ENCODE measurements at places on chromosomes 1 and 21.

- no peak for DNase-seq
These were observed 348.7 kb downstream of the NPHP4 start for GRCh38 chr1:5643360-5644107.

- no peak for DNase-seq
These were observed 28.1 kb downstream of the TMEM50B start for GRCh38 chr21:33451634-33452071.

- no peak for DNase-seq
These were observed 94.4 kb downstream of the PATJ start for GRCh38 chr1:61836649-61837048.

DNA sequence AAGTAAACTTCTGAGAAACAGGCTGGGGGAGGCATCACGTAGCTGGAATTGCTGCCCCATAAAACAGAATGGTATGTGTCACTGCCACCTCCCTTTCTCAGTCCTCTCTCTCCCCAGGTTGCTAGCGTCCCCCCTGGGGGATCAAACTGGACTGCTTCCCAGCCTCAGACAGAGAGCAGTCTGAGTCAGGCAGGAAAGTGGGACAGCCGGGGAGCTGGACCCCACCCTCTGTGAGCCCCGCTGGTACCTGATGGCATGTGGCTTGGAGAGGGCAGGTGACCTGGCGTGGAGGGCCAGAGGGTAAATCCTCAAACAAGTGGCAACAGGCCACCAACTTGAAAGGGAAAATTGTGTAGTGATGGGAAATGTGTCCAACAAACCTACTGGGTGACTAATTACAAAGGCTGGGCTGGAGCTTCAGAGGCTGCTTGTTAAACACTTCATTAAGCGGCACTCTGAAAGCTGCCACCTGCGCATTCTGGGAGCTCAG is 1.0 kb upstream of the SFN start:
- no peak for DNase-seq

GRCh38 chr1:219414250-219414649 is 198.7 kb downstream of the ZC3H11B start:
- no peak for DNase-seq

- no peak for DNase-seq
These were observed 51.9 kb downstream of the MORN1 start for GRCh38 chr1:2339206-2340085.

GRCh38 chr1:216045400-216045799 is 377.8 kb downstream of the USH2A start:
- no peak for DNase-seq

DNA sequence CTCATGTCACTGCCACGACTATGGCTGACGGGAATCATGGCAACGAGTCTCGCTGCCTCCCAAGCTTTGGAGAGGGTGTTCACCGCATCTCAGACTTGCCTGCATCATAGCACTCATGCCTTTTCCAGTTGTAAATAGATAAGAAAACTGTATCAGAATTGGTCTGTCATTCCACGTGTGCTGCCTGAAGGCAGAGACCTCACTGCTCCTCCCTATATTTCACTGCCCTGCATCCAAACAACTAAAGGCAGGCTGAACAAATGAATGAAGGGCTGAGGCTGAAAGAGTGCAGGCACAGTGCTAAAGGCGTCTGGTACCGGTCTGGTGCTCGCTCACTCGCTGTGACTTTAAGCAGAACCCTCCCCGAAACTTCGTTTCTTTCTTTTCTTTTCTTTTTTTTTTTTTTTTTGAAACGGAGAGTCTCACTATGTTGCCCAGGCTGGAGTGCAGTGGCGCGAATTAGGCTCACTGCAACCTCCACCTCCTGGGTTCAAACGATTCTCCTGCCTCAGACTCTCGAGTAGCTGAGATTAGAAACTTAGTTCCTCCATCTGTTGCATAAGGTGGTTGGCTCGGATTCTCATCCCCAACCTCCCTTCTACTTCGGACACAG is 542 bp downstream of the EIF2B3 start:
- no peak for DNase-seq

DNA sequence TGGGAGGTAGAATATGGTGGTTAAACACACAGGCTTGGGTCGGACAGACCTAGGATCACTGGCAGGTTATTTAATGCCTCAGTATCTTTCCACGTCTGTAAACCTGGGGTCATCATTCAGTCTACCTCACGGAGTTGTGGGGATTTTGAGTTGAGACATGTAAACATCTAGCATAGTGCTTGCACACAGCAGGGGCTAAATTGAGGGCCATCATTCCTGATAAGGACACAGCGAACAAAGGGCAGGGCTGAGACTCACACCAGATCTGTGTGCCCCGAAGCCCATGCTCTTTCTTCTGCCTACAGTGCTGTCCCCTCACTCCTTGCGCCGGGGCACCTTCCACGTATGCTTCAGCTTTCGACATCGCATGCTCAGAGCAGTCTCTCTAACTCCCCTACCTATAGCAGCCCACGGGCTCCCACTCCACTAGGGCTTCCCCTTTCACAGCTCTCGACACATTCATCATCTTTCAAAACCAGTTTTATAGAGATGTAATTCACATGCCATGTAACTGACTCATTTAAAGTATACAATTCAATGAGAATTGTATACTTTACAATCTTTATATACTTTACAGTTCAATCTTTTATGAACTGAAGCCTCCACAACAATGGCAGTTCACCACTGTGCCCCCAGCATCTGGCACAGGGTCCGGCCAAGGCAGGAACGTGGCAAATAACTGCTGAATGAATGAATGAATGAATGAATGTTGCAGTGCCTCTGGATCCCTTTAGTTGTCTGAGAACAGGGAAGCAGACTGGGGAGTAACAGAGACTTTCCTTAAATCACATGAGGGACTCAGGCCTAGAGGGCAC is 48.0 kb downstream of the GPR161 start:
- DNase-seq, result no peak

DNA sequence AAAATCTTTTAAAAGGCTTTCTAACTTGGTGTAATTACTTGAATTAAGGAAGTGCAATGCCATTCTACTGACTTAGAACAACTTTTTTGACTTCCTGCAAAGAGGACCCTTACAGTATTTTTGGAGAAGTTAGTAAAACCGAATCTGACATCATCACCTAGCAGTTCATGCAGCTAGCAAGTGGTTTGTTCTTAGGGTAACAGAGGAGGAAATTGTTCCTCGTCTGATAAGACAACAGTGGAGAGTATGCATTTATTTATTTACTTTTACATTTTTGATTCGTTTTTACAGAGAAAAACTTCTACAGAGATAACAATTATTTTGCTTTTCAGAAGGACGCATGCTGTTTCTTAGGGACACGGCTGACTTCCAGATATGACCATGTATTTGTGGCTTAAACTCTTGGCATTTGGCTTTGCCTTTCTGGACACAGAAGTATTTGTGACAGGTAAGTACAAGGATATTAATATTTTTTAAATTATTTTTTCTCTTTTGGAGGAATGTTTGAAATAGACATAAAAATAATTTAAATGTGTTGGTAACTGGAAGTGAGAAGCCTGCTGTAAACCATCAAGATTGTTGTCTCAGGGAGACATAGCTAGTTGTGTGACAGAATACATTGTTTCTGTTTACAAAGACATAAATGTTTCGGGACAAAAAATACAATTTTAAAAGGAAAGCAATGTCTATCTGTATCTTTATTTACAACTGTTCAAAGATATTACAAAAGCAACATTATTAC is at the start of gene PTPRC:
Gene PTPRC (plus strand): TSS at position 147 of the 742 bp plus-strand sequence. CDS start 229 bp downstream, at position 376.
- DNase-seq, result no peak

- DNase-seq, result no peak
These were observed 3.0 kb downstream of the EPS8L3 start for GRCh38 chr1:109760581-109761226.

DNA sequence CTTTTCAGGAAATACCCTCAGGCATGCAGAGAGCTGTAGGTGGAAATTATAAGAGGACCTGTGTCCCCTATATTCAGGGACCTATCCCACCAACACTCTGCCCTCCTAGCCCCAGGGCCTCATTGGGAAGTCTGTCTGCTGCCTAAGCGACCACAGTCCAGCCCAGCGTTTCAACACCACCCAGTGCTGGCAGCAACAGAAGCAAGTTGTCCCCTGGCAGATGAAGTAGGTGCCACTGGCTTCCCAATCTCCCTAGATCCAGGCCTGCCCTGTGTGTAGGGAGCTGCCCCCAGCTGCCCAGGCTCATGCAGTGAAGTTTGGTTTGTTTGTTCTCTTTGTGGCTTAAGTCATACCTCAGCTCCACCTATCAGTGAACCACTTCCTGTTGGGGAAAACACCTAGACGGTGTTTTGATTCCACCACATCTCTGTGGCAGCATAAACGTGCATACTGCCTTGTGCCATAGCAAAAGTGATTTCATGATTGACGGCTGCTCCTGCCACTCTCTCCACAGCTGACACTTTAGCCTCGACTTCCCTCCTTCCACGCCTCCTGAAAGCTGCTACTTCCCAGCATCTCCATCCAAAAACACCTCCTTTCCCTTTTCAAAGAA is 8.1 kb upstream of the LEFTY1 start:
- peak; percentile 42 for DNase-seq

- DNase-seq, result no peak
These were observed 23.4 kb downstream of the BCAR3 start for GRCh38 chr1:93658188-93658587.

GRCh38 chr1:44151808-44152207 is 10.4 kb upstream of the KLF18 start:
- DNase-seq, result no peak

DNA sequence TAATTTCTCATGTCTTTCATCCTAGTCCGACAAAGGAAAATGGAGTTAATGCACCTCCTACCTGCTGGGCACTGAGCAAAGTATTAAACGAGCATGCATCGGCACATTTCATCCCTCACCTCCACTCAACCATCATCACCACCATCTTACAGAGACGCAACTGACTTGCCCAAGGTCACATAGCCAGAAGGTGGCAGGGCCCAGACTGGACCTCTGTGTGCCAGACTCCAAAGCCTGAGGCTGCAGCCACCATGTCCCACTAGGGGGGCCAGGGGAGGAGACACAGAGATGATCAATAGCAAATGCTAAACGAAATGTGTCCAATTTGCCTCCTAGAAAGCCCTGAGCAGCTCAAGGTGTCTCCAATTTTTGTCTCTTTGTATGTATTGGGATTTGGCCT is 163.7 kb upstream of the EDN2 start:
- no peak for DNase-seq

DNA sequence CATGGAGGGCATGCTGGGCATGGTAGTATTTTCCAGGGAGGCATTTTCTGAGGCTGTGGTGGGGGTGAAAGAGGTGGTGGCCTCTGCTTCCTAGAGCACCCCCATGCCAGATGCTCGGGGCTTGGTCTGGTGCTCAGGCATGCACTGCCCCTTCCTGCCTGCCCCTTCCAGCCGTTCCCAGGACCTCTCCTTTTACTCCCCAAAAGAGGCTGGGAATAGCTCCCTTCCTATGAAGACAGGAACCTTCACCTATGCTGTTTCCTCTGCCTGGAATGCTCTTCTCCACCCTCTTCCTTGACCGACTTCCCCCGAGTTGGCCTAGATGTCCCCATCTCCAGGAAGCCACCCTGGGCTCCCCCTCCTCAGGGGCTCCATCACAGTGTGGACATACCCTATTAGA is 9.1 kb downstream of the EDN2 start:
- DNase-seq, result no peak

- no peak for DNase-seq
These were observed 22.1 kb upstream of the IL10 start for GRCh38 chr1:206794294-206794908.

DNA sequence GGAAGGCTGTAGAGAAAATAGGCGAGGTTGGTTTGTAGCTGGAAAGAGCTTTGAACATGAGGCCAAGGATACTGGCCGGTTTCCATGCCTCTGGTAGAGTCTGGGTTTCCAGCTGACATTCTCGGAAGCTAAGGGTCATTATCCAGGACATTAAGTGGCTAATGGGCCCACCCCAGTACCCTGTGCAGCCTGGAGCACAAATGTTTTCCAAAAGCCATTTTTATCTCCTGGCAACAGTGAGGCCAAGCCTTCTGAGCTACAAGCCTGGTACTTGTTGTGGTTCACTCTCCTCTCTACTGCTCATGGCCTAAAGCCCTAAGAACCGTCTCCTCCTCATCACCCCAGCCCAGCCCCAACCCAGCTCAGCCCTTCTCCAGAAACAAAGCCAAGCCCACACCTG is 122.9 kb downstream of the DMRTA2 start:
- no peak for DNase-seq

DNA sequence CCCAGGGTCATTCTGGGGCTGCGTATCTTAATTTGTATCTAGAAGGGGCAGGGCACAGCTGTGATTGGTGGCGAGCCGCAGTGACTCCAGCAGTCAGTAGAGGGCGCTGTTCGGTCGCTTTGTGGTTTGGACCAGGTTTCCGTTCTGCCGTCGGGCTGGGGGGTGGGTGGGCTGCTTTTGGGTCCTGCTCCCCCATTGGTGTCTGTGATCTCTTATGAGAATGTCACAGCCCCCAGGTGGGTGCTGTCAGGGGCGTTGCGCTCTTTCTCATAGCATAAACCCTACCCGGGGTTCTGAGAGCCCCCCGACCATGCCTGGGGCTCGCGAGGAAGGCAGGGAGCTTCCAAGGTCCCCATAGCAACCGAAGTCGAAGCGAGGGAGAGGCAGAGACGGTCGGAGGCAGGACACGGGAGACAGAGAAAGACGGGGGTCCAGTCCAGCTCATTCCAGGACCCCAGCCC is 5.4 kb downstream of the TFF3 start:
- peak; percentile 54 for DNase-seq

DNA sequence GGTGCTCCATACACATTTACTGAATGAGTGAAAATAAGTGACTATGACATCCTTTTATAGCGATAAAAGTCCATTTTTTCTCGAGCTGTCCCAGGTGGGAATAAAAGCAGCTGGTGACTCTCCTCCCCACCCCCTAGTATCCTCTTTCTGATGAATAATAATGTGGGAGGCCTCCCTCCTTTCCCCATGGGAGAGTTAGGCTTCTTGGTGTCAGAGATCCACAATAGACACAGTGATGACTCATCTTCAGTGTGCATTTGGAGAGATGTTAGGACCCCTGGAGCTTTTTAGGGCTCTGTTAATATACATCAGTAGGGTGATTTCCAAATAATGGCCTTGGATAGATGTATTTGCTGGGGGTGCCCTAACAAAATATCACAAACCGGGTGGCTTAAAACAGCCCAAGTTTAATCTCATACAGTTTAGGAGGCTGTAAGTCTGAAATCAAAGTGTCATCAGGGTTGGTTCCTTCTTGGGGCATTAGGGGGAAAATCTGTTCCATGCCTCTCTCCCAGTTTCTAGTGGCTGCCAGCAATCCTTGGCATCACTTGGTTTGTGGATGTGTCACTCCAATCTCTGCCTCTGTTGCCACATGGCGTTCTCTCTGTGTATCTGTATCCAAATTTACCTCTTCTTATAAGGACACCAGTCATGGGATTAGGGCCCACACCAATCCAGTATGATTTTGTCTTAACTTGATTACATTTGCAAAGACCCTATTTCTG is 4.4 kb upstream of the PHC2 start:
- DNase-seq, result no peak

DNA sequence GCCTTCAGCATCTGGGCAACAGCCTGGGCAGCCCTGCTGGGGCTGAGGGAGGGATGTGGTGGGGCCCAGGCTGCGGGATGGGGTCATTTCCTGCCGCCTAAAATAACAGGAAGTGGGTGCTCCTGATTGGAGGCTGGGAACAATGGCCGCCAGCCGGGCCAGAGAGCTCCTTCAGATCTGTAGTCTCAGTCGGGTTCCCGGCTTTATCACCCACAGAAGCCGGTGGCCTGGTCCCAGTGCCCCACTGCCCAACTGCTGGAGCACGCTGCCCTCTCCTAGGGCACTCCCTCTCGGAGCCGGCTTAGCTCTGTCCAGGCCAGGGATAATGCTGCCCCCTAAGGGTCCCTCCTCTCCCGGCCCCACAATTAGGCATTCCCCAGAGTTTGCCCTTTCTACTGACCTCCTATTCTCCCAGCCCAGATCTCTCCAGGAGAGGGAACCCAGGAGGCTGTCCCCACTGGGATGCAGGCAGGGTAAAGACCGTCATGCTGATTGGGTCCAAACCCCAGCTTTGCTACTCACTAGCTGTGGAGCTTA is 5.1 kb downstream of the MAP7D1 start:
- no peak for DNase-seq

Data from stimulated activated CD4-positive, alpha-beta T cell treated with anti-CD3 and anti-CD28 coated beads, Interleukin-15, amount 100 ng/mL, for 1 hour (primary cell).